ENCODE measurements at places on chromosomes 7 and 10.
A peak's percentile ranks its signal among the peaks of the same experiment; 100 is the strongest.

- DNase-seq, result no peak
Observed at GRCh38 chr10:109769966-109770365, 153.3 kb downstream of the XPNPEP1 start.

GRCh38 chr10:127524229-127524628, 24.9 kb upstream of the NPS start:
- DNase-seq, result no peak

GRCh38 chr7:96430356-96430755, 108.5 kb upstream of the SLC25A13 start:
- peak; percentile 1 for DNase-seq

GRCh38 chr10:125155101-125155500, 5.3 kb downstream of the CTBP2 start:
- DNase-seq, result no peak

DNA sequence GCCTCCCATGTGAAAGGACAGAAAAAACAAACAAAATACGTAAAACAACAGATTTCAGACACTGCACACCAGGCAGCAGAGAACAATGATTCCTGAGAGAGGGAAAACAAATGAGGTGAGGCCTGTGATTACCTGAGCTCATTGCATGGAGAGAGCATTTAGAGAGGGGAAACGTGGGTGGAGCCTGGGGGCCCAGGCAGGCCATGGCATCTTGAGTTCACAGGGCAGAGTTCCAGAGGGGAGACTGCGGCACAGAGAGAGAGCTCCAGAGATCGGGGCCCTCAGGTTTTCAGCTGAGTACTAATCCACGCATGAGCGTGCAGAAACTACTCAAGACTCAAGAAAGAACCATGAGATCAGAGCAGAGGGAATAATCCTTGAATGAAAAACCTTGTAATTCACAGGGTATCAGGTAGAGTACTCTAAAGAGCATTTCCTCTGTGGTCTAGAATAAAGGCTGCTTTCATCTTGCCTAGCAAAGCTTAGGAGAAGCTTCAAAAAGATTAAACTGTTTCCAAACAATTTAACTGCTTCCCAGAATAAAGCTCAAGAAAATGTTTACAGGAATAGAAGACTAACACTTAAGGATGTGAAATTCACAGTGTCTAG, 46.6 kb upstream of the ARHGAP12 start:
- DNase-seq, result no peak
